ENCODE measurements at places on chromosomes 4 and X.

GRCh38 chr4:72312032-72312650, 256.9 kb downstream of the ADAMTS3 start:
- DNase-seq: no peak

DNA sequence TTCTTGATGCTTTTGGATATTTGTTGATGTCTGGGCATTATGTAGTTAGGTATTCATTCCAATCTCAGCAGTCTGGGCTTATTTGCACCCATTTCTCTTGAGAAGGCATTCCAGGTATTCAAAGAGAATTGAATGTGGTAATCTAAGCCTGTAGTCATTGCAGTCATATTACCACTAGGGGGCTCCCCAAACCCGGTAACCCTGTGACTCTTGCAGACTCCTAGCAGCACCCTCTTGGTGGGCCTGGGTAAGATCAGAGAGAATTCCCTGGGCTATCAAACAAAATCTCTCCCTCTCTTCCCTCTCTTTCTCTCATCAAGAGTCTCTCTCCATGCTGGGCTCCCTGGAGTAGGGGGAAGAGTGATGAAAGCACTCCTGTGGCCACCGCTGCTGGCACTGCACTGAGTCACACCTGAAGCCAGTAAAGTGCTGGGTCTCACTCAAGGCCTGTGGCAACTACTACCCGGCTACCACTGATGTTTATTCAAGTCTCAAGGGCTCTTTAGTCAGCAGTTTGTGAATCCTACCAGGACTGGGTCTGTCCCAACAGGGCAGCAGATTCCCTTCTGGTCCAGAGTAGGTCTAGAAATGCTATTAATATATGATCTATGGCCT, 187.7 kb upstream of the NUDT10 start:
- no peak for DNase-seq

- no peak for DNase-seq
Measured at GRCh38 chr4:149345424-149345823, 470.2 kb downstream of the IQCM start.

- DNase-seq: no peak
Measured at GRCh38 chr4:20367446-20367845, 115.7 kb downstream of the SLIT2 start.

DNA sequence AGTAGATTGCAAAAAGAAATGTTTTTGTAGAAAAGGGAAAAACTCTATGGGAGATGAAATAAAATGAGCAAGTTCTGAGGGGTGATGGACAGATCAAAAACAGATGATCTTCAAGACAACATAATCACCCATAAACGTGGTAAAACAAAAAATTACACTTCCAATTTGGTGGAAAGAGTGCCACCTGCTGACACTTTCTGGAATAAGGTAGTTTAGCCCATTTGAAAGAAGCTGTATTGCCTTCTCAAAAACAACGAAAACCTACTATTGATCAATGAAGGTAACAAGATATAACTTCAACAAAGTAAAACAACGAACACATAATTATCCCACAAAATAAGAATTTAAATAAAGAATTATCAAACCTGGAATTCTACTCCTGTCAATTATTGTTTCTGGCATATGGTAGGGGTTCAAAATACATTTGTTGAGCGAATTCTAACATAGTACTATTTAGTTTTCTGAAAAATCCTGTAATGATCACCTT, 2.5 kb downstream of the COQ2 start:
- DNase-seq: no peak

DNA sequence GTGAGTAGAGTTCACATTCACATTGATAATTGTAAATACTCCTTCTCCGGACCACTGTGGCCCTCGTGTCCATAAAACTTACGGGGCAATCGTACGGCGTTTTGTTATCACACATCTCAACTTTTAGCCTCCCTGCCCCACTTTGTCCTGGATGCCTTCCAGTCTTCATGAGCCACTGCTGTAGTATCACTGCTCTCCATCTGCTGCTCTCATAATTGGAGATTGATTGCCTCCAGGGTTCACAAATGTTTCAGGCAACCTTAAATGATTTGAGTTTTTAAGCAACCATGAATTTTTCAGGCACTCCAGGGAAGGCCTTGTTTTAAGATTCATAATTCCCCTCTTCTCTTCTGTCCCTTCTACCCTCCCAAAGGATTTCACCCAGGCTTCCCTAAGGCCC, 28.4 kb downstream of the ALPK1 start:
- DNase-seq: no peak

Measured in activated effector memory CD4-positive, alpha-beta T cell treated with Interleukin-2 at 50 U/mL for 16 hours (primary cell).